ENCODE measurements at places on chromosomes 1 and 21.

- no peak for DNase-seq
Measured at GRCh38 chr1:20382711-20383110, 92.0 kb downstream of the VWA5B1 start.

DNA sequence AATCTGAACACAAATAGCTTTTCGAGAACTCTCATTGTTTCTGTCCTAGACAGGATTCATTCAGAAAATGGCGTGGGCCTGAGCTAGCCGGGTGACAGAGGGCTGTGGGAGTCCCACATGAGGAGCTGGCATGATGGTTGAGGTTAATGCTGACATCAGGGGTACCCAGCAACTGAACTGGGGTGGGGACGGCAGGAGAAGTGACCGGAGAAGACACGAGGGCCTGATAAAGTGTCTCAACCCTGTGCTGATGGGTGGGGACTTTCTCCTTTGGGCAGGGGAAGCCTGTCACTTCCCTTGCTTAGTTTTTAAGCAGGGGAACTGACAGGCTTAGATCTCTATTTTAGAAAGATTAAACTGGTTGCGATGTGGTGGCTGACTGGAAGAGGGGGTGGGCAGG, 14.6 kb downstream of the CHIT1 start:
- DNase-seq, result no peak

DNA sequence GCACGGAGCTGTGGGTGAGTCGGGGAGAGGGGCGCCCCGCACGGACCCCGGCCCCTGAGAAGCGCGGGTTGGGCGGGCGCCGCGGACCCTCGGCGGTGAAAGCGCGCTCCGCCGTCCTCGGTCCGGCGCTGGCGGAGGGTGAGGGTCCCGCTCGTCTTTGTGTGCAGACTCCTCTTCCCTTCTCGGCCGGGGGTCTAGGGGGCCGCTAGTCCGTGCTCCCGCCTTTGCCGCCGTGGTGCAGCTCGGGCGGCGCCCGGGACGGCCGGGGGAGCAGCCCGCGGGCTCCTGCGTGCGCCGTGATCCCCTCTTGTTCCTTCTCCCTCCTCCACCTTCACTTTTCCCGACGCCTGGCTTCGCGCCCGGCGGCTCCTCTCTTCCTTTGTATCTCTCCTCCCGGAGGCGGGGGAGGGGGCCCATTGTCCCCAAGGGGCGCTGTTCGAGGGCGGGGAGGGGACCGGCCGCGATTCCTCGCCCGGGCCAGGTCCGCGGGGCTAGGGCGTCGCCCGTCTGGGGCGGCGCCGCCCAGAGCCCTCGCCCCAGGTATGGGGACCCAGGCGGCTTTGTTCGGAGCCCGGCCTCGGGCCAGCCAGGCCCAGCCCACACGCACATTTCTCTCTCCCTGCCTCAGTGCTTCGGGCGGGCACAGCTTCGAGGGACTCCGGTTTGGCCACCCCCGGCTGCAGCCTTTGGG, 519 bp downstream of the FNBP1L start:
- peak; percentile 34 for DNase-seq

GRCh38 chr1:82492159-82492558, 691.4 kb downstream of the ADGRL2 start:
- DNase-seq, result no peak

- no peak for DNase-seq
Measured at GRCh38 chr1:94044290-94044790, 76.6 kb downstream of the ABCA4 start.

DNA sequence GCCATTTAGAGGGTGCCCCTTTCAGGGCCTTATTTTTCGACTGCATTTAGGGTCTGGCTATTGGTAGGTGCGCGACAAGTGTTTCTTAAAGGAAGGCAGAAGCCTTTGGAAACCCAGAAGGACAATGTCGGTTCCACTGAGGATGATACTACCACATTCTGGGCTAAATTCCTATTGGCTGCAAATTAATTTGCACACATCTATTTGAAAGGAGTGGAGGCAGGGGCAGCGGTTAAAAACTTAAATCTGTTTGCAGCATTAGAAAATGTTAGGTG, 1.1 kb downstream of the PATJ start:
- DNase-seq, result no peak

DNA sequence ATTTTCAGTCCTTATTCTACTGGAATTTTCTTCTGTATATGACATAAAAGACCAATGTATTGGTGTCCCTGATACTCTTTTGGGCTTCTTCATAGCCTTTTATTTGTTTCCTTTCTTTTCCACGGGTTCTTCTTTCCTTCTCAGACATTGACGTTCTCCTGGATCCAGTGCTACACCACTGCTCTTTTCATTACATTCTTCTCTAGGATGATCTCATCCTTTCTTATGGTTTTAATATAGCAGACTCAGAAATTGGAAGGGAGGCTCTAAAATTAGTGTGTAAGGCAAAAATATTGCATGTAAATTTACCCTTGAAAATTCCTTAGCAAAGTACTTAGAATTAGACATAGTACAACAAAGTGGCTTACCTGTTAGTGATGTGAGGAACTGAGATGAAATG, 65.3 kb downstream of the SELENOF start:
- no peak for DNase-seq

DNA sequence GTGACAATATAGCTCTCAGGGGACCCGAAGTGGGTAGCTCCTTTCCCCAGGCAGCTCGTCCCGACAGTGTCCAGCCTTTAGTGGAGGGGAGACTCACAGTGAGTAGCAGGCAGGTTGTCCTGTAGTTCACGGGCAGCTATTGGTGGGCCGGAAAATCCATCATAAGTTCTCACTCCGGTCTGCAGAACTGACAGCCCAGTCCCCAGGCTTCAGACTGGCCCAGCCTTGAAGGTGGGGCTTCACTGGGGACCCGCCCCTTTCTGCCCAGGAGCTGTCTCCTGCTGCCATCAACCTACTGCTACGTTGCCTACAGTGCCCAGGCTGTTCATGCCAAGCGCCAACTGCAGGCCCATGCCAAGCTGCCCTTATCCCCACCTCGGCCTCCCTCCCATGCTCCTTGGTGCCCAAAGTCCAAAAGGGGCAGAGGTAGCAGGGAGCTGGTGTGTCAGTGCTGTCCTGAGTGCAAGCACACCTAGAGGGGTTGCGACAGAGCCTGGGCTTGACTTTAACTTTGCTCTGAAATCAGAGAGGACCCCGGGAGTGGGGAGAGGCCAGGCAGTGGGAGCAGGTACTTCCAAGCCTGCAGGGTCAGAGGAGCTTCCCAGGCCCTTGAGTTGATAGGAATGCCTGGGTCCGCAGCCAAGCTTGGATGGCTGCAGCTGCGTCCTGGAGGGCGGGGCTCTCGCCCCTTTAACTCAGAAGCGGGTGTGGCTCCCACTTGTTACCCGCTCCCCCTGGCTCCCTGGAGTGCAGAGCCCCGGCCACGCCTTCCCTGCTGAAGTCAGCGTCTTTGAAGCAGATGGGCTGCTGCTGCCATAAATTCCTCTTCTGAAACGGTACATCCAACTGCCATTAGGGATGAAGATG, 1144.3 kb upstream of the NCAM2 start:
- DNase-seq, result no peak

DNA sequence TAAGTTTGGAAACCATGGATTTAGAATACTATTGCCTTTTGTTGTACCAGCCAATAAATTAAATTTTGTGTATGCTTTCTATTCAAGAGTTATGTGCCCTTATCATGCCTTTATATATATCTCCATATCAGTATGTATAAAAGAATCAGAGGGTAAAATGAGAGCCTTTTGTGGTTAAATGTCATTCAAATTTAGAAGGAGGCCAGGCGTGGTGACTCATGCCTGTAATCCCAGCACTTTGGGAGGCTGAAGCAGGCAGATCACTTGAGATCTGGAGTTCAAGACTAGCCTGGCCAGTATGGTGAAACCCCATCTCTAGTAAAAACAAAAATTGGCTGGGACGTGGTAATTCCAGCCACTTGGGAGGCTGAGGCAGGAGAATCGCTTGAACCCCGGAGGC, 88.9 kb downstream of the XPR1 start:
- DNase-seq, result no peak

DNA sequence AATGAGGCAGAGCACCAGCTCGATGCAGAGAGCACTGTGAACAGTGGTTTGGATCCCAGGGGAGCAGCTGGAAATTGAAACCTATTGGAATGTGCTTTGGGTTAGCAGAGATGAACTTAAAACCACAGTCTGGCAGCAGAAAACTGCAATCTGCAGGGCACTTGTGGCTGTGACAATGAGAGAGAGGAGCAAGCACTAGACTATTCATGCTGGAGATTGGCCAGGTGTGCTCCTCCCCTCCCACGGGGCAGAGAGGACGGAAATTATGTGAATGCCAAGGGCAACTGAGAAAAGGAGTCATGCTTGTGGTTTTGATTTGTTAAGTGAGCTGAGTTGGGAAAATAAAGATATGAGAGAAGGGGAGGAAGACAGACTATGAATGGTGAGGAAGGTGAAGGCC, 38.1 kb downstream of the HSD3B2 start:
- DNase-seq, result no peak

DNA sequence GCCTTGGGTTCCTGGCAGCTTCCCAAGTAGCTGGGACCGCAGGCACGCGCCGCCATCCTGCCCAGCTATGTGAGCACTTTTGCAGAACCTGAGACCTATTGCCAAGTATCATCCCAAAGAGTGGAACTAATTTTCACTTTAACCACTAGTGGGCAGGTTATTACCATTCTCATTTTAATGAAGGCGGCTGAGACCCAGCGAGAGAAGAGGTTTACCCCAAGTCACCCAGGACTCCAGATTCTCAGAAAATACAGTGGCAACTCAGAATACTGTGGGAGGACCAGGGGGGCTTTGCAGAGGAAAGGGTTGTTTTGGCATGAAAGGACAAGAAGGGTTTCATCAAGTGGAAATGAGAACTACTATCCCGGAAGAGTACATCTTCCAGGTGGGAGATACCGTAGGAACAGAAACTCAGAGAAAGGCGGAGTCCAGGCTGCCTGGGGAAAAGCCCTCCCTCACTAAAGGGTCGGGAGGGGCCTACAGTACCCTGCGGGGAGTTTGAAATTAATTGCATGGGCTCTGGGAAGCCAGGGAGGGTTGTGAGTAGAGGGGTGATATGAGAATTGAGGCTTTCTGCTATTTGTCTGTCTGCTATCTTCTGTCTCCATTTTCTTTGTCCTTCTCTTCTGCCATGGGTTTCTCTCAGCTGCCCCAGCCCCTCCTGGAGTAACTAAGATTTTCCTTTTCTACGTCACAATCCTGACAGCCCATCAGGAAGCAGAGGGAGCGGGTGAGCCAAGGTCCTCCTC, 7.2 kb upstream of the SEMA4A start:
- DNase-seq, result peak; percentile 84

- no peak for DNase-seq
Measured at GRCh38 chr21:32100423-32100822, 178.4 kb downstream of the MIS18A start.

- no peak for DNase-seq
Measured at GRCh38 chr1:153362187-153362775, 4.6 kb downstream of the S100A9 start.

GRCh38 chr1:178733972-178734371, 8.9 kb downstream of the RALGPS2 start:
- DNase-seq, result no peak

GRCh38 chr1:119373465-119373864, 4.9 kb downstream of the HAO2 start:
- DNase-seq, result no peak
